ENCODE measurements at places on chromosomes 2 and 18. TPM values are rescaled to one million over a fixed set of nuclear protein-coding genes. Genes with fewer than 3 reads are reported as not detected.

The CD207 gene
- total RNA-seq: not detected

The SLC11A1 gene
- total RNA-seq: 4.4 TPM

The KLHL14 gene
- not detected for total RNA-seq

The EN1 gene
- total RNA-seq: not detected

The RAD51AP2 gene
- 0.16 TPM for total RNA-seq

The AQP12A gene
- total RNA-seq: not detected

The LRATD1 gene
- total RNA-seq: 3.0 TPM

DNA sequence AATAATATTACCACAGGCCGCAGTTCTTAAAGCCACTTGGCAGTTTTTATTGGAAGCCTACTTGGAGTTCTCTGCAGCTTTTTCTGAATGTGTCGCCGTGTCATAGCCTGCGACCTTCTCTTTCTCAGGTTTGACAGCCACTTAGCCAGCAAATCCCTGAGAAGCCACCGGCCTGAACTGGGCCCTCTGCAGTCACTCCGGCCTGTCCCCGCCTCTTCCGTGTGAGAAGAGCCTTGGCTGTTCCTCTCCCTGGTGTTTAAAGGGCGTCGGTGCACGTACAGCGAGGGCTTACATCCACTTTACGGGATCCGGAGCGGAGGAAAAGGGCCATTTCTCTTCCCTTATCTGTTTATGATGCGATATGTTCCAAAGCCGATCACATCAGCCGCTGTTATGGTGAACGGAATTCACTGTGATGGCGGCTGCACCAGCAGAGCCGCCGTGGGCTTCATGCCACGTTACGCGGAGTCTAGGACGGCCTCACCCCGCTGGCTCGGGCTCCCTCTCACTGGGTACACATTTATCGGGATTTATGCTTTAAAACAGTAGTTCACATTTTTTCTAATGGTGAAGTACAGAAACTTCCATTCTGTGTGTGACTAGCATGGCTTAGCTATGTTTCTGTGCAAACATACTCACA lies 66.8 kb downstream of the GBX2 start:
- DNase-seq: no peak

GRCh38 chr2:42327125-42327524 lies 33.9 kb downstream of the COX7A2L start:
- no peak for DNase-seq

- DNase-seq: no peak
Observed at GRCh38 chr18:35750929-35751328, 169.4 kb downstream of the GALNT1 start.

GRCh38 chr18:2537296-2537695 lies 34.0 kb downstream of the METTL4 start:
- DNase-seq: no peak

DNA sequence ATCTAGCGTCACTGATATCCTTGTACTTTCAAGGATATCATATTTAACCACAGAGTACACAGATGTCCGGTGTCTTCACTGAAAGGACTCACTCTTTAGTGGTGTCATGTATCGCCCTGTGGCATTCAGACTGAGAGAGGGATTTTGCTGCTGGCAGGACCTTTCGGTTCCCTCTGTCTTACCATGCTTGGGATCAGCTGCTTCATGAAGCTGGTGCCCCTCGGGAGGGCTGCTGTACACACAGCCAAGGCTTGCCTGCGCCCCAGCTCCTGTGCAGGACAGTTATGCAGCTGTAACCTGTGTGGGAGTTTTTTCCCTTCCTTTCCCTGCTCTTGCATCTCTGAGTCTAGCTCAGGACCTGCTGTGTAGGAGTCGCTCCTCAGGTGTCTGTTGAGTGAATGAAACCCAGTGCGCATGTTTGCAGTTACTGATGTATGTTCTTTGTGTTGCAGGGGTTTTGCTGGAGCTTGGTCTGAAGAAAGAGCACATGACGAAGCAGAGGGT lies 64.4 kb downstream of the GREB1 start:
- DNase-seq: no peak

GRCh38 chr2:185255566-185255965 lies 483.0 kb upstream of the FSIP2 start:
- no peak for DNase-seq

GRCh38 chr2:96503637-96504243 lies 1.4 kb downstream of the NEURL3 start:
- no peak for DNase-seq

DNA sequence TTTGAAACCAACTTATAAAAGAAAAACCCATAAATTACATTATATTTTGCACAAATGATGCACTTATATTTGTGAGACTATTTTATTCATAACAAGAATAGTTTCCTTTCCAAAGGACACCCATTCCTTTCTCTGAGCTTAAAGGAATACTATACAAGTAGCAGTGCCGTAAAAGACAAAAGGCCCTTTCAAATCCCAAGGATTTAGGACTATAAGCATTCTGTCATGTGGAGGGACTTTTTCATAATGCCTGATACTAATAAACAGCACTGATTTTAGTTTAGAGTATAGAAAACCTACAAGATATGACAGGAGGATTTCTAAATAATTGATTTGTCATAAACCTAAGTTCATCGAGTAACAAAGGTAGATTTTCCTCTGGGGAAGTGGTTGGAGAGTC lies 1134.2 kb upstream of the ZEB2 start:
- DNase-seq: no peak

GRCh38 chr2:60116161-60116875 lies 437.1 kb downstream of the BCL11A start:
- DNase-seq: no peak

- no peak for DNase-seq
Observed at GRCh38 chr2:240310201-240310600, 125.3 kb upstream of the GPC1 start.

- no peak for DNase-seq
Observed at GRCh38 chr2:59866436-59866835, 687.0 kb downstream of the BCL11A start.

- no peak for DNase-seq
Observed at GRCh38 chr2:220166616-220167015, 539.2 kb downstream of the SLC4A3 start.

- DNase-seq: peak; percentile 59
Observed at GRCh38 chr2:202034249-202035088, 814 bp downstream of the FZD7 start.

DNA sequence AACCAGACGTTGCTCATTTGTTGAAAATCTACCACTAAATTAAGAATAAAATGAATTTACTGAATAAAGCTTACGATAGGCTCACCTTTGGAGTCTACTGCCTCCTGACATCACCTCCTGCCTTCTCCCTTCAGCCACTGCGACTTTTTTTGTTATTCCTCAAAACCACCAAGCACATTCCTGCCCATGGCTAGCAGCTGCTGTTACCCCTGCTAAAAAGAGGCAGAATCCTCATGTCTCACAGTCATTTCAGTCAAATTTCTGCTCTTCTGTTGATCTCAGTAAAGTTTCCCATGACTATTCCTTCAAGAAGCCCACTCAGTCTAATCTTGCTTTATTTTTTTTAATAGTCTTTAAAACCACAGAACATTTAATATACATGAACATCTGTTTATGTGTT lies 40.8 kb upstream of the ANKRD62 start:
- DNase-seq: no peak

DNA sequence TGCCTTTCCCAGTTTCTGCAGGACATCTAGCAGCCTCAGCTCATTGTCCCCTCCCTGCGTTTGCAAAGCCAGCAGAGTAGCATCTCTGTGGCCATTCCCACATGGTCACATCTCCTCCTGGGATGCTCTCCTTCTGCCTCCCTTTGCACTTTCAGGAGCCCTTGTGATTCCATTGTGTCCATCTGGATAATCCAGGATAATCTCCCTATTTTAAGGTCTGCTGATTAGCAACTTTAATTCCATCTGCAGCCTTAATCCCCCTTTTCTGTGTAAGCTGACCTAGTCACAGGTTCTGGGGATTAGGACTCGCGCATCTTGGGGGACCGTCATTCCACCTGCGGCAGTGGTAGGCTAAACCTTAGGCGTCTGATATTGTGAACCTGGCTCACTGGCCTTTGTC lies 70.7 kb downstream of the NEDD4L start:
- DNase-seq: no peak

DNA sequence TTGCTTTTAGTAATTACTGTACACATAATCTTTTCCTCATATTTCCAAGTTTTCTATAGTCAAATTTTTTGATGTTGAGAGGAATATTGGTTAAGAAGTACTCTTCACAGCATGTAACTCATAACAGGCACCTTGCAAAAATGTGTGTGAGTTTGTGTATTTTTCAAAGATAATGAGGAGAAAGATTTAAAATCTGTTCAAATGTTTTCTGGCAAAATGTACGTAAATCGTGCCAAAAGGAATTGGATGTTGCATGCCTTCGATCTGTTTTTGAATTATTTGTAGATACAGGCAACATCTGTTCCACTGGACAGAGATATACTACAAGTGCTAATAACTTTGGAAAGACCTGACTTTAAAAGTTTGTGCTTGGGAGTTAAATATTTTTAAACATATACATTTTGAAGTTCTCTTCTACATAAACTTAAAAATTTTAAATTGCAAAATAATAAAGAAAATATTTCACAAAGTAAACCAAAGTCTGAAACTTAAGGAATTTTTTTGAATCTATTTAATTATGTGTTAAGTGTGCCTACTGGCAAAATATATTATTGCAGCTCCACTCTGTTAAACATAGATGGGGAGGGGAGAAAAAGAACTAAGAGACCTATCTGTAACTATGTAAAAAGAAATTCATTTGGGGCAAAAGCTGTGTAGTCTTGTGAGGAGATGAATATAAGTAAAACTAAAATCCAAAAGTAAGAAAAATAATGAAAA lies 133.5 kb upstream of the UBE2E3 start:
- no peak for DNase-seq

DNA sequence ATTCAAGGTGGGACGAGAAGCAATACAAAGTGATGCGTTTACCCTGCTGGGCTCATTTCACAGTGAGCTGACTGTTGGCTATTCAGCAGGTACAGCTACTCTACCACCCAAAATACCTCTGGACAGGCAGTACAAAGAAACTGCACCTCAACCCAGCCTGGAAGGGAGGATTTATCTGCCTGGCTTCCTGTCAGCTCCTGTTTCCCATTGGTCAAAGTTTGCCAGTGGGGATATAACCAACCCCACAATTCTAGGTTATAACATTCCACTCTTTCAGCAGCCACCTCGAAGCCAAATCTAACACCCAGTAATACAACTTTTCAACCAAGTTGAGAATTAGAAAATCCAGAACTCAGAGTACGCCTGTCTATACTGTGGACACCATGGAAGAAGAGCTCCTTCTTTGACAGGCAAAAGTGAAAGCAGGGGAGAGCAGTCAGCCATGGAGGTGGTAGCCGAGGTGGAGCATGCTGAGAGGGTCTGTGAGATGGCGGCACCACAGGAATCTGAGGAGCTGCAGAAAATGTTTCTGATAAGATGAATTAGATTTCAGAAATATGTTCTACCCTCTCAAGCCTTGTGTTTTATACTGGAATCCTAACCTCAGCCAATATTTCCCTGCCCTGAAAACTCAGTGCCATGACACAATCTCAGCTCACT lies 10.8 kb downstream of the DUSP19 start:
- DNase-seq: no peak

DNA sequence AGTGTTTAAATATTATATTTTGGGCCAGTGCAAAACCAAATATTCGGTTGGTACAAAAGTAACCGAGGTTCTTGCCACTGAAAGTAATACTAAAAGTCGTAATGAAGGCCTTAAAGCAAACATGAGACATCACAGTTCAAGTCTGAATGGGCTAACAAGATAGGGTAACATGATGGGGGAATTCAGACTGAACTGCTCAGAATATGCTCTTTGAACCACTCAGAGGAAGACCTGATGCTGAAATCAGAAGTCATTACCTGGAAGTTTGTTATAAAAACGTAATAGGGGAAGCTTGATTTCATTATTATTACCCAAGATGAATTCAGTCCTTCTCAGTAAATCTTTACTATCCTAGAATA lies 26.6 kb downstream of the CDKL4 start:
- no peak for DNase-seq

- no peak for DNase-seq
Observed at GRCh38 chr2:55962915-55963314, 39.3 kb upstream of the EFEMP1 start.

GRCh38 chr2:100422320-100423055 lies 5.0 kb upstream of the CHST10 start:
- no peak for DNase-seq

GRCh38 chr2:178047391-178047790 lies 25.2 kb downstream of the PDE11A start:
- no peak for DNase-seq

Data from Right ventricle myocardium superior (tissue), 1 donor.